SJSA1 (cell line): ENCODE measurements at places on chromosomes 1 and 21. TPM values are rescaled to one million over a fixed set of nuclear protein-coding genes. Genes with fewer than 3 reads are reported as not detected.
A peak's percentile ranks its signal among the peaks of the same experiment; 100 is the strongest.

DNA sequence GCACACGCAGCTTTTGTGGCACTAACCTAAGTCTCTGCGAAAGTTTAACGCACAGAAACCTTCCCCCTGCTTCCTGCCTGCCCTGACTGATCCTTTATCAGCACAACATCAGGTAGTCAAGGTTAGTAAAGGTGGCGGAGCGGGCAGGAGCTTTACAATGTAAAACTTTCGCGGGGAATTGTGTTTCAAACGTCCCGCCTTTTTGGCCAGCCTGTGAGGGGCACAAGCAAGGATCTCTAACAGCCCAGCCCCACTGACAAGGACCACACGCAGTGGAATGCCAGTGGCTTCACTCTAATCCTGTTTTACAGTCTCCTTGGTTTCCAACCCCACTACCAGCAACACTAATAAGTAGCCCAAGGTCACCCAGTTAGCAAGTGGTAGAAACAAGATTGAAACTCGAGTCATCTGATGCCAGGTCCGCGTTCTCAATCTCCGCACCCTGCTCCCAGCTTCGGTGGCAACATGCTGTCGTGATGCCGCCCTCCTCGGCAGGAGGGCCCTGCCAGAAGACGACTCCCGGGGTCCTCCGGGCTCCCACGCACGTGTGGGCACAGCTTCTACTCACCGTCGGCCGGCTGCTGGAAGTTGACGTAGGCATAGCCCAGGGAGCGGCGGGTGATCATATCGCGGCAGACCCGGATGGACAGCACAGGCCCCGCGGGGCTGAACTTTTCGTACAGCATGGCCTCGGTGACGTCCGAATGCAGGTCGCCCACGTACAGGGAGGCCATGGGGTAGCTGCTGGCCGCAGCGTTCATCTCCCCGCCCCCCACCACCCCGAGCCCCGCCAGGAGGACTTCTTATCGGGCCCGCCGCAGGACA, 1.2 kb downstream of the PABPC4 start:
- H3K27me3 ChIP-seq: no peaks in the 10 kb centered on the region
- peak; percentile 62 for DNase-seq
- peak overlapping the region; percentile 71 for H3K27ac ChIP-seq
- peaks cover 32% of the 10 kb centered on the region for H3K4me1 ChIP-seq
- peaks cover 56% of the 10 kb centered on the region for H3K36me3 ChIP-seq

DNA sequence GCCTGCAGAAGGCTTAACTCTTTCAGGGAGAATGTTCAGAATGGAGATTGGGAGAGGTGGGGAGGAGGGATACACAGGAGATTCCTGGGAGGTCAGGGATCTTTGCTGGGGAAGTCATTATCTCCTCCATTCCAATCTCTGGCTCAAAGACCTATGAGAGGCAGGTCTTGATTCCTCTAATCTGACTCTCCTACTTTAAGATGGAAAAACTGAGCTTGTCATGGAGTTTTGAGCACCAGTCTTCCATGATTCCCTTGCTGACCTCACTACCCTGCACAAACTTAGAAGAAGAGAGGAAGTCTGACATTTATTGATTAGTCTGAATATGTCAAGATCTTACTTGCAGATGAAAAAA, 41.5 kb upstream of the SYNC start:
- H3K4me3 ChIP-seq: no peak overlapping the region; the same call in 1 of the 2 replicates
- DNase-seq: no peak
- peaks cover 46% of the 10 kb centered on the region for H3K36me3 ChIP-seq
- H3K27ac ChIP-seq: no peak overlapping the region

DNA sequence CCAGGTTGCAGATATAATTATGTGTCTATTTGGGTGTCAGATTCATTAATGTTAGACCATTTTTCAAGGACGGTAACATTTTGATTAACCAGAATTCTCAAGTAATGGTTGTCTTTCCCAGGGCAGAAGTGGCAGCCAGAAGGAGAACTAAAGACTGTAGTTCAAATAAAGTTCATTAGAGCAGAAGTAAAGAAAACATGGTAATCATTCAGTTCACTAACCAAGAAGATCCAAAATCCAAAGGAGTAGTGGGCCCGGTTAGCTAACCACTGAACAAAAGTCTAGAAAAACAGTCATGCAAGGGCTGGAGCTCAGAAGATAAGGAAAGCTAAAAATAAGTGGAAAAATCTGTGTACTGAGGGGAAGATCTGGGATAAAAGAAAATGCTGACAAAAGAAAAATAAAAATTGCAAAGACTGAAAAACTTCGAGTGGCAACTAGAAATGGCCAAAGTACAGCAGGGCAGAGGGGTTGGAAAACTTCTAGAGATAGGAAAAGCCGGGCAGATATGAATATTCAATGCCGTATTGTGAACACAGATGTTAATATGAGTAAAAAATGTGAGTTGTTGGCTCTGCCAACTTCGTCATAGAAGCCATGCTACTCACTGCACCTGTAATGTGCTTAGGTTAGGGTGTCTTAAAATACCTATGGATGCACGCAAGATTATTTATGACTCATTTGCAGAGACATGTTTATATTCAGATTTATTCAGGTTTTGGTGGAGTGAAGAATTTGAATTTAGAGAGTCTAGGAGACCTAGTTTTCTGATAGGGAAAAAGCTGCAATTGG, 925.9 kb downstream of the LTN1 start:
- H3K4me3 ChIP-seq: no peak overlapping the region
- H3K36me3 ChIP-seq: no peaks in the 10 kb centered on the region
- H3K27me3 ChIP-seq: no peaks in the 10 kb centered on the region
- no peaks in the 10 kb centered on the region for H3K4me1 ChIP-seq
- no peak for DNase-seq
- H3K27ac ChIP-seq: no peak overlapping the region

DNA sequence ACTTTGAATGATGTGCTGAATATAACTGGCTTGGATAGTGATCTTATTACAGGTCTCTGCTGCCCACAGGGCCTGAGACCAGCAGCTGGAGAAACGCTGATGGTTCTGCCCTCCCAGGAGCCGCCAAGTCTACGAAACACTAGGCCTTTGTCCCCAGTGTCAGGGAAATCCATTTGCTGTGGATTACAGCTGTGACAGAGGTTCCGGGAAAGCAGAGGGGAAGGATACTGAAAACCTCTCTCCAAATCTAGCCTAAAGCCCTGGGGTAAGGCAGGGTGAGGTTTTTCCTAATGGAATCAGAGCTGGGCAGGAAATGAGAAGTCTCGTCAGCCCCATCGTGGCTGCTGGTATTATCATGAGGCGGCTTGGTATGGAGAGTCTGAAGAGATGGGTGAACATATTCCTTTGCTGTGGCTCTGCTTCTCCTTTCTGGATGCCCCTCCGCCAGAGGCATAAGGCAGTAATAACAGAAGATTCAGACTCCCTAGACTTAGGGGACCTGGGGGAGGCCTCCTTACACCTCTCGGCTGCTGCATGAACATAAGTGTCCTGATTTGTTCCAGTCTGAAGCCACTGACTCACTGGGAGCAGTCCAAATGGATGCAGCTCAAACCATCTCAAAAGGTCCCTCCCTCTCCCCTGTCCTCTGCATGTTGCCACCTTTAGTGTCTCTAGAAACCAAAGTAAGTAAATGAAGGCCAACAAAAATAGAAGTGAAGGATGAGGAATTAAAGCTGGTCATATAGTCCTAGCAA, 48.1 kb downstream of the PHC2 start:
- H3K4me3 ChIP-seq: no peak overlapping the region
- no peaks in the 10 kb centered on the region for H3K36me3 ChIP-seq
- H3K4me1 ChIP-seq: peaks cover 18% of the 10 kb centered on the region

- no peaks in the 10 kb centered on the region for H3K36me3 ChIP-seq
- H3K4me1 ChIP-seq: no peaks in the 10 kb centered on the region
- H3K27ac ChIP-seq: no peak overlapping the region
- H3K4me3 ChIP-seq: no peak overlapping the region
These were observed 600.6 kb upstream of the B3GALT2 start for GRCh38 chr1:193787061-193787460.

- DNase-seq: peak; percentile 95
- H3K4me1 ChIP-seq: peaks cover 58% of the 10 kb centered on the region
- no peaks in the 10 kb centered on the region for H3K27me3 ChIP-seq
- H3K36me3 ChIP-seq: peaks cover 3% of the 10 kb centered on the region
- peak overlapping the region; percentile 70 for H3K27ac ChIP-seq
- H3K4me3 ChIP-seq: no peak overlapping the region
These were observed 27.5 kb downstream of the ARID1A start for GRCh38 chr1:26723013-26723991.

- H3K4me1 ChIP-seq: peaks cover 17% of the 10 kb centered on the region
- H3K36me3 ChIP-seq: no peaks in the 10 kb centered on the region
- no peak overlapping the region for H3K27ac ChIP-seq
- H3K27me3 ChIP-seq: no peaks in the 10 kb centered on the region
- DNase-seq: no peak
These were observed 11.5 kb downstream of the SLC9A1 start for GRCh38 chr1:27143401-27143800.

GRCh38 chr1:35175602-35176001, 17.3 kb downstream of the SFPQ start:
- no peaks in the 10 kb centered on the region for H3K4me1 ChIP-seq
- no peak for DNase-seq
- H3K27me3 ChIP-seq: 0 out of 2 replicates have a peak, but pooled peaks cover 3% of the 10 kb centered on the region

DNA sequence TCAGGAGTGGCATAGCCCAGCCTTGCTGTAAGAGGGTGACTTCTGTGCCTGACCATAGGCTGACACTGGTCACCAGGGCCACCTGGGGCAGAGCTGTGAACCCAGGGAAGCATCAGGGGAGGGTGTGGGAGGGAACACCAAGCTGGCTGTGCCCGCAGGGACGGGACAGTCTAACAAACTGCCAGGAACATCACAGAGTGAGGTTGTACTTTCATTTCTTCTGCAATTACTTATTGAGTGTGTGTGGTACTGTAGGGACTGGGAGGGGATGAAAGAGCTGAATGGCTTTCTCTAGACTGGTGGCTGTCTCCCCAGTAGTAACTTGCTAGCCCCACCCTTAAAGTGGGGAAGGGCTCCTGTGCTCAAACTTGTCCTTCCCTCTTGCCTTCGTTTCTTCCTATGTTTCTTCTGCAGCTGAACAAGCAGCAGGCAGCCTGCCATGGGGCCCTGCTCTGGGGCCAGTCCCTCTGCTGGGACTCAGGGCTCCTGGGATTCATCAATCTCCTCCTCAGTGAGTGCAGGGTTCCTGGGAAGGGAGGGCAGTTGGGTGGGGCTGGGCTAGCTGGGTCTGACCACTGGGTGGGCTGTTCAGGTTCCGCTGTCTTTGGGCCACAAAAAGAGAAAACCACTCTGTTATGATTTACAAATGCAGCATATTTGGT, 39.7 kb upstream of the ETV3 start:
- no peak overlapping the region for H3K27ac ChIP-seq
- no peaks in the 10 kb centered on the region for H3K4me1 ChIP-seq
- H3K36me3 ChIP-seq: no peaks in the 10 kb centered on the region
- no peak overlapping the region for H3K4me3 ChIP-seq

- peaks cover 68% of the 10 kb centered on the region for H3K4me1 ChIP-seq
- H3K27ac ChIP-seq: peak overlapping the region; percentile 51
- DNase-seq: no peak
- H3K36me3 ChIP-seq: no peaks in the 10 kb centered on the region
These were observed 167.7 kb downstream of the TOMM20 start for GRCh38 chr1:234960722-234961455.

DNA sequence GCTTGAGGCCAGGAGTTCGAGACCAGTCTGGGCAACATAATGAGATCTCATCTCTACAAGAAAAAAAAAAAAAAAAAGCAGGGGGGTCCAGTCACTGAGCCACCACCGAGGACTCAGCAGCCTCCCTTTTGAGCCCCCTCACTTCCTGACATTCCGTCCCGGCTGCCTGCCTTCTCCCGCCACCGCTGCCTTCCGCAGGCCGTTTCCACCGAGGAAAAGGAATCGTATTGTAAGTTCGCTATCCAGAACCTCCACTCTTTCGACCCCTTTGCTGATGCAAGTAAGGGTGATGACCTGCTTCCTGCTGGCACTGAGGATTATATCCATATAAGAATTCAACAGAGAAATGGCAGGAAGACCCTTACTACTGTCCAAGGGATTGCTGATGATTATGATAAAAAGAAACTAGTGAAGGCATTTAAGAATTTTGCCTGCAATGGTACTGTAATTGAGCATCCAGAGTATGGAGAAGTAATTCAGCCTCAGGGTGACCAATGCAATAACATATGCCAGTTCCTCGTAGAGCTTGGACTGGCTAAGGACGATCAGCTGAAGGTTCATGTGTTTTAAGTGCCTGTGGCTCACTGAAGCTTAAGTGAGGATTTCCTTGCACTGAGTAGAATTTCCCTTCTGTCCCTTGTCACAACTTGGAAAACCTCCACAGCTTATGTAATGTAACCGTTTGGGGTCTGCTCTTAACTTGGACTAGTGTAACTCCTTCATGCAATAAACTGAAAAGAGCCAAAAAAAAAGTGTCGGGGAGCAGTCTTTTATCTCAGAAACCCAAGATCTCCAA, 55.6 kb downstream of the GLUL start:
- H3K27me3 ChIP-seq: no peaks in the 10 kb centered on the region
- H3K4me3 ChIP-seq: no peak overlapping the region
- DNase-seq: no peak
- H3K4me1 ChIP-seq: no peaks in the 10 kb centered on the region
- no peak overlapping the region for H3K27ac ChIP-seq
- H3K36me3 ChIP-seq: no peaks in the 10 kb centered on the region

GRCh38 chr1:220976390-220976789, 97.1 kb downstream of the HLX start:
- DNase-seq: no peak
- no peak overlapping the region for H3K27ac ChIP-seq
- H3K4me3 ChIP-seq: no peak overlapping the region
- H3K4me1 ChIP-seq: no peaks in the 10 kb centered on the region
- no peaks in the 10 kb centered on the region for H3K27me3 ChIP-seq

GRCh38 chr1:184647471-184647870, 107.2 kb downstream of the EDEM3 start:
- no peaks in the 10 kb centered on the region for H3K27me3 ChIP-seq
- no peaks in the 10 kb centered on the region for H3K36me3 ChIP-seq
- H3K4me3 ChIP-seq: no peak overlapping the region
- H3K4me1 ChIP-seq: no peaks in the 10 kb centered on the region
- no peak for DNase-seq

DNA sequence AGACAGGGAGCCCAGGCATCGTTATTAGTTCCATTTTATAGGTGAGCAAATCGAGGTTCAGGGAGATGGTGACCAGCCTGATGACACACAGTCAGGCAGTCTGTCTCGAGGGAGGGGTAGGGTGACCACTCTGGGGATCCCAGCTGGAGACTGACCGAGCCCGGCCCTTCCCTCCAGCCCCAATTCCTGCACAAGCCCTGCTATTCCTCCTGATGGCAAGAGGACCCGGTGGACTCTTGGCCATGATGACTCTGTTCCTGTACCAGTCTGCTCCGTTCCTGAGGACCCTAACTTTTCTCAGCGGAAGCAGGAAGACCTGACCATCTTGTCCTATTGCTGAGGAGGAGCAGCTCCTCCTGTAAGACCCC, 391 bp downstream of the AGT start:
- no peak overlapping the region for H3K4me3 ChIP-seq
- no peaks in the 10 kb centered on the region for H3K4me1 ChIP-seq
- H3K27ac ChIP-seq: no peak overlapping the region
- H3K36me3 ChIP-seq: no peaks in the 10 kb centered on the region

Gene SYNC
- total RNA-seq: 167 and 209 TPM in 2 replicates

Gene KCNE2
- not detected in 2 replicates for total RNA-seq

Gene TP73
- 2.2 and 3.4 TPM in 2 replicates for total RNA-seq

Gene ZSCAN20
- 5.3 and 8.5 TPM in 2 replicates for total RNA-seq

Gene FAM151A
- not detected in 2 replicates for total RNA-seq

Gene THEM5
- not detected in 2 replicates for total RNA-seq

Gene SLC22A15
- total RNA-seq: 0.94 and 4.7 TPM in 2 replicates

Gene KLF17
- not detected in 2 replicates for total RNA-seq

Gene TTC39A
- total RNA-seq: 3.2 TPM in 1 of 2 replicates, not detected in the other
